ENCODE measurements at places on chromosomes 5 and 9.

- no peak for DNase-seq
Measured at GRCh38 chr5:43096916-43097315, 23.8 kb upstream of the ZNF131 start.

DNA sequence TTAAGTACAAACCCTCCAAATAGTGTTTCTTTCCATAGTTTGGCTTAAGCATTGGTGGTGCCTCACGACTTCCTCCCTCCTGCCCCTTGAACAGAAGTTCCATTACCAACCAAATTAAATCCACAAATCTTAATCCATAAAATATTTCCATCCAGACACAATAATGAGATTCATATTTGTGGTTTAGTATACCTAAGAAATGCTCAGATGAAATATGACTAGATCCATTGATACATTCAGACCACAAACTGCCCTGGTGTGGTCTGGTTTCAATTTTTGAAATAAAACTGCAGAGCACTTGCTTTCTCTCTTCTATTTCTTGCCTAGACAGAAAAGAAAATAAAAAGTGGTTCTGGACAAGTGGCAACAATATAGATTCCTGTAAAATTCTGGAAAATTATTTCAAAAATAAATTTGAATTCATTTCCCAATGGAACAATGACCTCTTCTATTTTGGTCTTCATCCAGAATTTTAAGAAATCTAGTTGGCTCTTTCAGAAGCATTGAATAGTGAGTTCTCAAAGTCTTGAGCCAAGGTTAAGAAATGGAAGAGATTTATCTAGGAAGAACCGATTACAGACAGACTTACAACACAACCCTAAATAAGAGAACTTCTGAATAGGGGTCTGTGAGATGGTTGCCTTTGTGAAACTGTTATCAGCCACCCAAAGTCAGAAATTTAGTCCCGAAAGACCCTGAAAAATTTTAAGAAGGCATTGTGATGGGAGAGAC, 14.0 kb downstream of the TNC start:
- peak; percentile 66 for DNase-seq

DNA sequence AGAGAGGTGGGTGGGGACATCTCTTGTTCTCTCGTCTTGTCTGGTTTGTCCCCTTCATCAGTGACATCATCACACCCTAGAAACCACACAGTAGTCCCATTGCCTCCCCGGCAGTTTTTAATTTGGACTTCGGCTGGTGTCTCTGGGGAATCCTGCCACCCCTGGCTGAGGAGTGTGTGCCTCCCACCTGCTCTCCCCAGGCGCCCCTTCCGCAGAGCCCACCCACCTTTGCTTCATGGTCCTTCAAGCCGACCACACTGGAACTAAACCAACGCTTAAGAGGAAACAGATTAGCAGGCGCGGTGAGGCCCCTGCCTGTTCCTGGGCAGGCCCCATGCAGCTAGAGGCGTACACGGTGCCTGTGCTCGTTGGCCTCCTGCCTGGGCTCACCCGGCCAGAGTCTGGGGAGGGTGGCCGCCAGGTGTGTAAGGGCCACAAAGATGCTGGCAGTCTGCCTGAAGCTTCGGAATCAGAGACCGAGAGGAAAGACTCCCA, 107.6 kb upstream of the SPRY4 start:
- no peak for DNase-seq

GRCh38 chr9:123478160-123478559, 122.2 kb downstream of the CRB2 start:
- no peak for DNase-seq

DNA sequence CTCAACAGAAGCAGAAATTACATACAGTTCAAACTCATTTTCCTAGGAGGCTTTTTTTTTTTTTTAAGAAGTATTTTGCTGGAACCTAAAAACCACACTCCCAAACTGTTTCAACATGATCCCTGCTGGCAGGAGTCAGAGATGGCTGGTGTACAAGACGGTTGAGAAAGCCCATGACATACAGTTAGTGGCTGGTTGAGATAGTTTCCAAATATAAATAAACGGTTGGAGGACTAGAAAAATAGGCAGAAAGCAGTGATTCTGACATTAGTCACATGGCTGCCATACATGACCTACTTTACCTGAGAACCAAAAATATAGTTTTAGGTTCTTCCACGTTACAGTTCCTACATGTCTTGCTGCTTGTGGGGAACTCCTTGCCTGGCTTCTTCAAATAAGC, 31.7 kb upstream of the BASP1 start:
- peak; percentile 92 for DNase-seq

DNA sequence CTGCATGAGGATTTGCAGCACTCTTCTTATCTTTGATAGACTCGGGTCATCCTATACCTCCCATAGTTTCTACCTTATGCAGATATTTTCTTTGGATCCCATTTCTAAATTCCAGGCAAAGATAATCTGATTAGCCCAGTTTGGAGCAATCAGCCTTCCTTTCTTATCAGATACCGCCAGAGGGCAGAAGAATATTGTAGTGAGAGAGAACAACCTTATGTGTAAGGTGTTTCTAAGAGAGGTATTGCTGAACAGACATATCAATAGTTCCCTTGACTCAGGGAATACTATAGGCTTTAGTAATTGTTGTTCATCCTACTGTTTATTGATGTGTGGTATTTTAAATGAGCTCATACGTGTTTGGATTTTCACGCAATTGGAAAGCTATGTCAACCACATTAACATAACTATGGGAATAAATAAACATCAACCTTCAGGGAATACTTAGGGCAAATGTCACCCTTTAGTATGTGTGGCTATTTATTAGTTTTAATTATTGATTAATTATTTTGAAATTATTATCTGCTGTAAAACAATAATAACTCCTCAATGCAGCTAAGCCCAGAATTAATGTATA, 1435.2 kb upstream of the CDH9 start:
- peak; percentile 6 for DNase-seq

- DNase-seq: no peak
Measured at GRCh38 chr9:137428841-137429545, 5.8 kb downstream of the NOXA1 start.

DNA sequence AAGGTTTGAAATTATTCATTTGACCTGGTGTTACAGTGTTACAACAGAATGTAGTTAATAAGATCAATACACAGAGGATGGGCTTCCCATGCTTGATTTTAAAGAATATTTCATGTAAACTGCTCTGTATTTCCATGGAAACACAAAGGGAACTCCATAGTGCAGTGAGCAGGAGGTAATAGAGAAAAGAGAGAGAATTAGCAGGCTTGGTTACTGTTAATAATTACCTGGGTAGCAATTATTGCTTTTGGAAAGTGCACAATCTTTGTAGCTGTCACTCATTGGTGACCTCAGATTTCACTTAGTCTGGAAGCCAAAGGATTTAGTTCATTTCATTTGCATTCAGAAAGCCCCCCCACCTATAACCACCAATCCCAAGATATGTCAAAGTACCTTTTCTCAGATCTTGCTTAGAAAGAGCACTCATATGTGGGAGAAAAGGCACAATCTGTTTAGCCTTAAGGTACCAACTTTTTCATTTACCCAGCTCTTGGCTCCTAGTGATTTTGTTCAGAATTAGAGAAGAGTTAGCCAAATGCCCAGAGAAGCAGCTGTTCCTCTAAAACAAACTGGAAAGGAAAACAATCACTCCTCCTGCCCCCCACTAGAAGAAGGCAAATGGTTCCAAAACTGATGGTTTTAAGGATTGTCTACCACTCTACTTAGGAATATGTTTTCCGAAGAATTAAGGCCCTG, 234.5 kb upstream of the SLC24A2 start:
- DNase-seq: no peak

DNA sequence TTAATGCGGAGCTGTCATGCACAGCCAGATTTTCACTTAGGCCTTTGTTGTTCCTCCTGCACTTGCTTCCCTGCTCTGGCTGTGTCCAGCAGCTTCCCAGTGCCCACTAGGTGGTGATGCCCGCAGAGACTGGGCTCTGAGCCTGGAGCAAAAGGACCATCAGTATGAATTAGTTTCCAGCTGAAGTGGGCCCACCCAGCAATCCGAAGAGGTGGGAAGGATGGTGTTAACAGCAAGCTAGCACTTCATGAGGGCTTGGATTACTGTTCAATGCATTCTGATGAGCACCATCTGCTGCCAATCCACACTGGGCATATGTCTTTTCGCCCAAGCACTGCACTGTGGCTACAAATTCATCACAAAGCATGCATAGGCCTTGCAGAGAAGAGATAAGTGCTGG, 459.1 kb downstream of the SPOCK1 start:
- DNase-seq: no peak

- no peak for DNase-seq
Measured at GRCh38 chr9:113678119-113678858, 197.8 kb upstream of the ZNF618 start.

- no peak for DNase-seq
Measured at GRCh38 chr5:76165711-76166374, 82.7 kb downstream of the SV2C start.

DNA sequence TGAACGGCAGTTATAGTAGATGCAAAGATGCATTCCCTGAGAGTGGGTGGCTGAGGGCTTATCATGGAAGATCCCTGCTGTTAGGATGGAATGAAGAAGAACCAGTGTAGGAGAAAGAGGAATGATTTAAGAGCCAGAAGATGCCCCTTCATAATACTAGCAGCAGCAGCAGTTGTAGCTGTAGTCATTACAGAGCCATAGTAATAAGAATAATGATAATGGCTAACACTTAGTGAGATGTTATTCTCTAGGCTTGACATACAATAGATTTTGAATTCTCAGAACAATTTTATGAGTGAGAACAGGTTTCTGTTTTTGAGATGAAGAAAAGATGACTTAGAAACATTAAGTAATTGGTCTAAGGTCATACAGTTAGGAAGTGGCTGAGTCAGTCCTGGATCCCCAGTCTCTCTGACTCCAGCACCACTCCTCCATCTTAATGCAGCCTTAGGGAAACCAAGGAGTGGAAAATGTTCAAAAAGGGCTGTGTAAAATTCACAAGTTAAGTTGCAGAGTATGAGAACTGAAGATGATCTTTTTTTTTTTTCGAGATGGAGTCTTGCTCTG, 459.4 kb upstream of the SGCD start:
- no peak for DNase-seq

- DNase-seq: no peak
Measured at GRCh38 chr5:151897896-151898295, 26.8 kb downstream of the GLRA1 start.

DNA sequence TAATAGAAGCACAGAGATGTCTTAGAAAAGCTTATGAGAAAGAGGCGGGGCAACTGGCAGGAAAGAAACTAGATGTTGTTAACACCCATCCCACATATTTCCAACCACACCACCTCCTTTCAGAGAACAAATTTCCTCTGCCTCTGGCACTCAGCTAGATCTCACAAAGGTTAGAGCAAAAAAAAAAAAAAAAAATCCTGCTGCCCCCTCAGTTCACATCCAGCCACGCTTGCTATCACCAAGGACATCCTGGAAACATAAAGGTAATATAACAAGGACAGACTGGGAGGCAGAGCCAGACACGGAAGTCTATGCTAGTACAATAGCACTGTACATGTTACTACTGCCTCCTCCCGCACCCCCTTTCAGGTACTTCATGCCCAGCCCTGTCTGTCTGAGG, 238.0 kb upstream of the PTGER4 start:
- DNase-seq: no peak

GRCh38 chr5:26530305-26530704, 508.1 kb downstream of the CDH9 start:
- no peak for DNase-seq

DNA sequence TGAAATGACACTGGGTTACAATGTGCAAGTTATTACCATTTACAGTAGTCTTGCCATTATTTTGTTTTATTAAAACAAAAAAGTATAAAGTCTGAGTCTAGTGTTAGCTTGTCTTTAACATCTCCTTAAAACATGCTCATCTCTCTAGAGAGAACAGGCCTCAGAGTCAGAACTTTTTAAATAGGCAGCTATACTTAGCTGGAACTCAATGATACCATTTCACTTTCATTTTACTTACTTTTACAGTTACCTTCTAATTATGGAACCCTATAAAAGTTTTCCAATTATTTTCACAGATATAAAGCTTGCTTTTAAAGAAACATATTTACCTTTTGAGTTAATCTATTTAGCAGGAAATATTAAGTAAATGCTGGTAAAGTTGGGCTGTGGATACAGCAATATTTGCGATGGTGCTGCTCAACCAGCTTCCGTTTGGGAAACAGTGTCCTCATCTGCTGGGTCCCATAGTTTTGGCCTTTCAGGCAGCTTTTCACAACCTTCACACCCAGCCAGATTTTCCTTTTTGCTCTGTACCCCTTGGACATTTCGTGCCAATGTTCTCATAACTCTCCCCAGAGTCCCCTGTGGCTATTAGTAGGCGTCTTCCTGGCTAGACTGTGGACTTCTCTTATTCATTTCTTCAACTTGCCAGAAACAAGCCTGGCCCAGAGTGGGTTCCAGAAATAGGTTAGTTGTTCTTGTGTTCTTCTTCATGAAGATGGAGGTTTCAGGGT, 36.3 kb upstream of the UBTD2 start:
- no peak for DNase-seq

All from astrocyte (in vitro differentiated cells and primary cell).